Activated T-cell treated with anti-CD3 and anti-CD28 coated beads, Interleukin-2, amount 50 U/mL, for 72 hours (primary cell): ENCODE measurements at places on chromosomes 6 and 20.

DNA sequence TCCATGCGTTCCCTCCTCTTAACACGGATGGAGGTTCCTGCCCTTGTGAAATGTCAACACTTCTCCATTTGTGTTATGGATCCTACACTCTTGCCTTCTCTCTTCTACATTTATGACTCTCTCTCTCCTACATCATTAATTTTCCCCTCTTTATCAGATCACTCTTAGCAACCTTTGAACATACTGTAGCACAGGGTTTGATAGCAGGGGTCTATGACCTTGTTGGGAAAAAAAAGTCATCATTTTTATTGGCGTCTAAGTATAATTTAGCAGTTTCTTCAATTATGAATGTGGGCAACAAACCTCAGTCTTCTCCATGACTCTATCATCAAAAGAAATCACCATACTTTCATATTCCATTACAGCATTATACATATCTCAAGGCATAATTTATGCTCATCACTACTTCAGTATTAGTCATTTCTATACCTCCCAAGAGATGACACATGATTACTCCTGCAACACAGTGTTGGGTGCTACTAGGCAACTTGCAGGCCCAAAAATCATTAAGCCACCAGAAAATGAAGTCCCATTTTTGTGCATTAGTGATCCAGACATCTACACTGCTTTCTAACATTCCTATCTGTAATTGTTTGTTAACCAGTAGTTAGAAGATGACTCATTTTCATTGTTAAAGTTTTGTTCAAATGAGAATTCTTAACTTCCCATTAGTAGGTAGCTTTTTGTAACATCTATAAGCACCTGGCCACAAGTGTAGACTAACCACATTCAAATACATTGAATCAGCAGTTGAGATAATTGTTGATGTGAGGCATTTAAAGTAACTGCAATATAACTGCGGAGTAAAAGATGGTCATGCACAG lies 9.5 kb downstream of the CYP39A1 start:
- DNase-seq = no peak

- peak; percentile 71 for DNase-seq
Measured at GRCh38 chr6:106141441-106142237, 55.5 kb downstream of the PRDM1 start.

DNA sequence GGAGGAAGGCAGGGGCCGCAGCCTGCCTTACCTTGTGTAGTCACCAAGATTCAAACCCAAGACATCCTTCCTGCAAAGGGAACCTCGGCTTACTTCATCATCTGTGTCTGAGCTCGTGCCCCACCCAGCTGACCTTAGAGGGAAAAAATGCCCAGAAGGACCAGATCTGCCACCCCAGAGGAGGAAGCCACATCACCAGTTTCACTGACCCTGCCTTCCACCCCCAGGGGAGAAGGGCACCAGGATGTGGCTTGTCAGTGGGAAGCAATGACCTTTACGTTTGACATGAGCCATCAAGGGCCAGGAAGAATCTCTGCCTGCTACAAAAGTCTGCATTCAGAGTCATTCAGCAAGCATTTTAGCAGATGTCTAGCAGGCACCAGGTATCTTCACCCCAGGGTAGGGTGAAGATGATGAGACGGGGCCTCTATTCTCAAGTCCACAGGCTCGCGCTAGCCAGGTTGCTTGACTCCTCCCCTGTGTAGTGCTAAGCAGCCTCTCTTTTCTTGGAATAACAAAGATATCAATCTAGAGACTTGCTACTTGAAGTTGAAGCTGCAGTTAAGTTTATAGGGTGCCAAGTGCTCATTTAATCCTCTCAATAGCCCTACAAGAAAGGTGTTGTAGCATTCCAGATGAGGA lies 28.1 kb downstream of the HM13 start:
- peak; percentile 39 for DNase-seq

- DNase-seq = no peak
Measured at GRCh38 chr20:47117371-47117770, 222.7 kb downstream of the EYA2 start.

- DNase-seq = no peak
Measured at GRCh38 chr20:38180781-38181180, 15.7 kb upstream of the TGM2 start.

DNA sequence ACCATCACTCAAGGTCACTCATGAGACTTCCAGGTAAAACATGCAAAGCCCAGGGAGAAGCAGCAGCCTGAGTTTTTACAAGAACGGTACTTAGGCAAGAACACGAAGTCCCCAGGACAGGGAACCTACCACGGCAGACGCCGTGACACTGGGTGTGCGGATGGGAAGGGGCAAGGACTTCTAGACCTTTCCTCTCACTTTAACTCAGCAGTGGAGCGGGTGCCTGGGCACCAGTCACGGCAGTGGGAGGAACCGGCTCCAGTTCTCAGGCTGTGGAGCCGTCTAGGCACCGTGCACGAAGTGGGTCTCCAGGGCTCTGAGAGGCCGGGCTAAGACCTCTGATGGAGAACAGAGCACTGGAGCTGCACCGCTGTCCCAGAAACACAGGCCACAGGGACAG lies 2.5 kb downstream of the ZBTB46 start:
- DNase-seq = no peak

- DNase-seq = no peak
Measured at GRCh38 chr6:6246544-6246943, 73.9 kb downstream of the F13A1 start.

DNA sequence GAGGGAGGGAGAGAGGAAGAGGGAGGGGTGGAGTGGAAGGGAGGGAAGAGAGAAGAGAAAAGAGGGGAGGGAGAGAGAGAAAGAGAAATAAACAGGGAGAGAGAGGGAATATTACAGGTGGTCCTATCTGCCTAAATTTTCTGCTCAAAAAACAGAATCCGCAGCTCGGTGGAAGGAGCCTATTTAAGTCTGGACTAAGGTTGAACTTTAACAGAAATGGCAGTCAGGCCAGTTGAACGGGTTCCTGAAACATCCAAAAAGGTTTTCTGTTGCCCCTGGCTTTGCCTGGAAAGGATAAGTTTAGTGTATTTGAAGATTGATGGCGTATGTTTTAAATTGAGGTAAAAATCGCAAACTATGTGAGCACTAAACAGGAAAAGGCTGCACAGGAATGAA lies 2.2 kb downstream of the TFAP2B start:
- DNase-seq = no peak

GRCh38 chr6:17932330-17932852 lies 55.0 kb downstream of the KIF13A start:
- DNase-seq = no peak

DNA sequence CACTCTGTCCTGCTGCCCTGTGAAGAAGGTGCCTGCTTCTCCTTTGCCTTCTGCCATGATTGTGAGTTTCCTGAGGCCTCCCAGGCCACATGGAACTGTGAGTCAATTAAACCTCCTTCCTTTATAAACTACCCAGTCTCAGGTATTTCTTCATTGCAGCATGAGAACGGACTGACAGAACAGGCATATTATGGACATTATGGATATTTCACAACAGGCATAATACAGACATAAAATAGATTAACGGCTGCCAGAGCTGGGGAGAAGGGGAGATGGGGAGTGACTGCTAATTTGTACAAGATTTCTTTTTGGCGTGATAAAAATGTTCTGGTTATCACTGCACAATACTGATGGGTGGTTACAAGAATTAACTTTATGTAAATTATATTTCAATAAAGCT lies 29.4 kb downstream of the TRPC4AP start:
- no peak for DNase-seq
